Left renal cortex interstitium (tissue), 4 donors: ENCODE measurements at places on chromosomes 16 and 17. TPM values are rescaled to one million over a fixed set of nuclear protein-coding genes. Genes with fewer than 3 reads are reported as not detected.

DNA sequence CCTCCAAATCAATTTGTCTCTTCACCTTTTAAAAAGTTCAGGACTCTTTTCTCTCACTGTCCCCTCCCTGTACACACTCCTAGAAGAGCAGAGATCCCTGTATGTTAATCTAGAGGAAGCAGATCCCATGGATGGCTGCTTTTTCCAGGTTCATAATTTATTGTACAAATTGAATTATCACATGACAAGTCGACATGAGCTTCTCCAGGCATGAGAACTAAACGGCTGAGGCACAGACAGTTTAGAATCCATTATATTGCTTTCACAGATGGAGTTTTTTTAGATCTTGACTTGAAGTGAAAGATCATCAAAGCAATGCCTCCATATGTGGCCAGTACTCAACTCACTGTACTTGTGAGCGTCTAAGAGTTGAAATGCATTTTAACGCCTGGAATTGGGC, 47.9 kb downstream of the RGS9 start:
- no peak for DNase-seq

Gene OSGIN1
- polyA plus RNA-seq = 0.41 TPM

Gene MAPT
- polyA plus RNA-seq = 13.8 TPM

DNA sequence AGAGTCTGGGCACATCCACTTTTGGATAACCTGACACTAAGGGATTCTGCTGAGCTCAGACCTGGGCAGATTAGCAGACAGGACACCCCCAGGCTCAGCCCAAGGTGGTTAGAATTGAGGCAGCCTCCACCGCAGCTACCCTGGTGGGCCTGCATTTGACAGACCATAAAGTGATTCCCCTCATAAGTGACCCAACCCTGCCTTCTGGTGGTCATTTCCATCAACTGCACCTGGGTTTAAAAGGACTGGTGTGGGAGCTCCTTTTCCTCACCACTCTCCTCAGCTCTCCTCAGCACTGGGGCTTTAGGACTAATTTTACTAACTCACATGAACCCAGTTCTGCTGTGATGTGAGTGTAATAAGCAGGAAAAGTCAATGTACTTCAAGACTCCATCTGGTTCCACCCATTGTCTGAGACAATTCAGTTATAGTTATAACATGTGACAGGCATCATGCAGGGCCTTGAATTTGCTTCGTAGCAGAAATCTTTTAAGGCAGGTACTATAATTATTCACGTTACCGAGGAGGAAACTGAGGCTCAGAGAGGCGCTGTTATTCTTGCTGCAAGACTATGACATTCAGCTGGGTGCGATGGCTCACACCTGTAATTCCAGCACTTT, 42.5 kb downstream of the MYH3 start:
- no peak for DNase-seq

Gene GP1BA
- polyA plus RNA-seq = 2.2 TPM

Gene NAGS
- polyA plus RNA-seq = 3.4 TPM

GRCh38 chr17:81031566-81032550, 3.1 kb upstream of the BAIAP2 start:
- DNase-seq = no peak

Gene CLEC18C
- polyA plus RNA-seq = 47.1 TPM

DNA sequence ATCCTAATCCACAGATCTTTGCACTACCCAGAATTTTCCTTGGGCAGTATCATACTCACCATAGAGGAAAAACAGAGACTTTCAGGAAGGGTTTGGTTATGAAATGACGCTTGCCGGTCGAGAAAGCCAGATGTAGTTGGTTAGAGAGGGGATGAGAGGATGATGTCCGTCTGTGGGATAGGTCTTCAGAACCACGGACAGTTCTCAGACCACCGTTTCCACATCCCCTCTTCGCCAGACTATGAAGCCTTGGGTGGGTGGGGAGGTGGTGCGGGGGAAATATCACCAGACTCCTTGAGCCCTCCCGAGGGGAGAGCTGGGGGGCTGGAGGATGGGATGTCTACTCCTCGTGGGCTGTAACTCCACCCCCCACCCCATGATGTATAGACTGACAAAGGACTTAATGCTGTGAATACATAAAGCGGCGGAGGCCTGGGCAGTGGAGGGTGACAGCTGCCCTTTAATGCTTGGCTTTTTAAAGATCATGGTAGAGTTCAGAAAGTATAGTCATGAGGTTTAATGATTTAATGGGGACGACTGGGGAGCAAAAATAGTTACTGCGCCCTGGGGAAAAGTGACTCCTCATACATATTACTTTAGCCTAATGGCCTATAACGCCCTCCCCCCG, 96.6 kb downstream of the MRM1 start:
- no peak for DNase-seq

DNA sequence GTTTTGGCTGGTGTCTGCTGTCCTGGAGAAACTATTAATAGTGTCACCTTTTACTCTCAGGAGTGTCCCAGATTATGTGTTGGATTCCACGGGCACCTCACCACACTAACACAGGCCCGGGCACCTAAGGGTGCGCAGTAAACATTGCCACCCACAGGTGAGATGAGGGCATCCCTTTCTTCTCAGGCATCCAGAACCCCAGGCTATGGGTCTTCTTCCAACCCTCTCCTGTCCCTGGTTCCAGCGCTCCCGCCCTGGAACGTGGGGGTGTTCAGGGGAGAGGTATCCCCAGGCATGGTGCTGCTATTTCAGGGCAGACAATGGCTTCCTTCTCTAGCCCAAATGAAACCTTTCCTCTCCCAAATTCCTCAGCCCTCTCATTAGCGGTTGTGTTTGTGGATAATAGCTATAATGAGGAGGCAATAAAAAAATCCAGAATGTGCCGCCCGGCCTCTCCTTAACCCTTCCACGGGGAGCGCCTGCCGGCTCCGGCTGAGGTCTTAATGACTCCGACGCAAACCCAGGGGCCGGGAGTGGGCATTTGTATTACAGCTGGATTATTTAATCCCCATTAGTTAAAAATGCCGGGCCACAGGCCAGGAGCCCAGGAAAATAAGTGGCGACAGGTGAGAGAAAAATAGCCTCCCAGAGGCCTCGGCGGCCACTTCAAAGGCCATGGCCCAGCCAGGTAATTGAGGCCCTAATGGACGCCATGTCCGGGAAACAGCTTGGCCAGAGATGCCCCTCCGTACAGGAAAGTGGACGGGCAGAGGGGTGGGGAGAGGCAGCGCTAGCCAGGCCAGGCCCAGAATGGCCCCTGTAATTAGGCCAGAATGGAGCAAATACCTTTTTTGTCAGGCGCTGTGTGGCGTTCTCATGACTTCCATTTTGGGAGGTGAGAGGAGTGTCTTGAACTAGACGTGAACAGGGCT, 102.8 kb downstream of the IRX5 start:
- DNase-seq = no peak

- no peak for DNase-seq
These were observed 53.5 kb downstream of the TNFRSF13B start for GRCh38 chr17:16918443-16918842.

DNA sequence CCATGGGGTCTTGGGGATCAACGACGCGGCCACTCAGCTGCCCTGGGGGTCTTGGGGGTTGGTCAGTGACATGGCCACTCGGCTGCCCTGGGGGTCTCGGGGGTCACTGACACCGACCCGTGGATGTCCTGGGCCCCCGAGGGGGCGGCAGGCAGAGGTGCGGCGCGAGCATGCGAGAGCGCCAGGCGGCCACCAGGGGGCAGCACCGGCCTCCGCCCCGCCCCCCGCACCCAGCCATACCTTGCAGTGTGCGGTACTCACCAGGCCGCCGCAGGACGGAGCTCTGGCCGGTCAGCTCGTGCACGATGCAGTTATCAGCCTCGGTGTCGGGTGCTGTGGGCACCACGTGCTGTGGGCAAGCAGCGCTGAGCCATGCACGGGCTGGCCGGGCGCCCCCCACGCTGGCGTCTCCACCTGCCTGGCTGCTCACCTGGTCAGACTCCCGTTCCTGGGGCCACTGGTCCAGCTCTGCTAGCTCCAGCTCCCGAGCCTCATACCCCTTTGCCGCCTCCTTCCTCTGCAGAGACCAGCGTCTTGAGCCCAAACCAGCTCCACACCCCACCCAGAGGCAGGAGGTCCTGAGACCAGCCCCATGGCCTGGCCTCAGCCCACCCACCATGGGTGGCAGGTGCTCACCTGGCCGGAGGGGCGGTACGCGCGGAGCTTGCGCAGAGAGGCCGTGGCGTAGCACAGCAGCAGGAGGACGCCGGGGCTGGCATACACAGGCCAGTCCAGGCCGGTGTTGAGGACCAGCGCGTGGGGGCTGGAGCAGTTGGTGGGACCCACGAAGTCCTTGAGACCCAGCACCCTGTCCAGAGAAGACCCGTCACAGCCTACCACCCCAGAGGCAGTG, 31.2 kb downstream of the CTU2 start:
- peak; percentile 24 for DNase-seq

Gene CDK5RAP3
- polyA plus RNA-seq = 120 TPM

- no peak for DNase-seq
These were observed 9.6 kb upstream of the TMEM220 start for GRCh38 chr17:10739386-10739785.
